Bronchial epithelial cell (primary cell): ENCODE measurements at places on chromosomes 5 and 9. TPM values are rescaled to one million over a fixed set of nuclear protein-coding genes. Genes with fewer than 3 reads are reported as not detected.

MINAR2 gene
- not detected in 2 replicates for total RNA-seq

DMRTA1 gene
- total RNA-seq: 3.9 and 5.6 TPM in 2 replicates

NPDC1 gene
- total RNA-seq: 5.5 and 10.5 TPM in 2 replicates

SHOC1 gene
- total RNA-seq: under 0.01 TPM in 2 replicates

SPINK1 gene
- 0.51 and 1.1 TPM in 2 replicates for total RNA-seq

RLN2 gene
- total RNA-seq: 0.26 and 0.90 TPM in 2 replicates

IFNA10 gene
- total RNA-seq: not detected in 2 replicates

PHF19 gene
- 7.6 TPM in 2 replicates for total RNA-seq

DAB2IP gene
- 8.4 TPM in 2 replicates for total RNA-seq

BARHL1 gene
- not detected in 2 replicates for total RNA-seq

SLC6A19 gene
- not detected in 2 replicates for total RNA-seq

KCNV2 gene
- not detected in 2 replicates for total RNA-seq

CA9 gene
- 3.2 and 28.5 TPM in 2 replicates for total RNA-seq

N4BP3 gene
- 4.1 and 4.5 TPM in 2 replicates for total RNA-seq

IL31RA gene
- 0.13 and 0.26 TPM in 2 replicates for total RNA-seq

PCAT7 gene
- not detected in 2 replicates for total RNA-seq

AP3B1 gene
- 27.4 and 40.6 TPM in 2 replicates for total RNA-seq

TSSK1B gene
- 0.26 TPM in 2 replicates for total RNA-seq

ACER2 gene
- total RNA-seq: 5.8 and 5.9 TPM in 2 replicates

CCDC192 gene
- total RNA-seq: not detected in 2 replicates

FOXD4L5 gene
- total RNA-seq: under 0.01 and 0.13 TPM in 2 replicates

CCL19 gene
- not detected in 2 replicates for total RNA-seq

SLCO6A1 gene
- total RNA-seq: under 0.01 TPM in 1 of 2 replicates, not detected in the other

LCN1 gene
- not detected in 2 replicates for total RNA-seq

SPINK6 gene
- total RNA-seq: not detected in 2 replicates

FOXD4L3 gene
- not detected in 2 replicates for total RNA-seq

CARTPT gene
- not detected in 2 replicates for total RNA-seq

PCSK1 gene
- total RNA-seq: under 0.01 TPM in 1 of 2 replicates, not detected in the other

NIPAL4 gene
- 5.3 and 9.2 TPM in 2 replicates for total RNA-seq

ENTREP1 gene
- 0.53 and 0.77 TPM in 2 replicates for total RNA-seq

ZNF879 gene
- total RNA-seq: 3.4 and 6.7 TPM in 2 replicates

PRSS3 gene
- 69.6 and 95.6 TPM in 2 replicates for total RNA-seq

SREK1 gene
- 45.5 and 71.7 TPM in 2 replicates for total RNA-seq
